ENCODE measurements at places on chromosomes 7 and 10.

DNA sequence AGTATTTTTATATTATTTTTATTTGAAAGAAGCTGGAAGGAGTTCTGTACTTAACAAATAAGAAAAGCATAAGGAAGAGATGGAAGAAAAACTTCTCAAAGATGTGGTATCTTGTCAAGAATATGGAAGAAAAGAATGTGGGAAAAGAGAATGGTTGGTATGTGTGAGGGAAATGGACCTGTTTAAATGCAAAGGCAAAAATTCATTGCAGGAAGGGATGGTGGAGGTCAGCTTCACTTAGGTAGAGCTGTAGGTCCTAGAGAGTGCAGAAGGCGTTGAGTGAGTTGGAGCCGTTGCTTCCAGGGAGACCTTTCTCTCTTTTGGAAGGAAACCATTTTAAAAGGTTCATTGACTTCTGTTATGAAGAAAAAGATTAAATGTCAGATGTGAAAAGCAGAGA is 107.3 kb downstream of the EXOC4 start:
- no peak for DNase-seq

DNA sequence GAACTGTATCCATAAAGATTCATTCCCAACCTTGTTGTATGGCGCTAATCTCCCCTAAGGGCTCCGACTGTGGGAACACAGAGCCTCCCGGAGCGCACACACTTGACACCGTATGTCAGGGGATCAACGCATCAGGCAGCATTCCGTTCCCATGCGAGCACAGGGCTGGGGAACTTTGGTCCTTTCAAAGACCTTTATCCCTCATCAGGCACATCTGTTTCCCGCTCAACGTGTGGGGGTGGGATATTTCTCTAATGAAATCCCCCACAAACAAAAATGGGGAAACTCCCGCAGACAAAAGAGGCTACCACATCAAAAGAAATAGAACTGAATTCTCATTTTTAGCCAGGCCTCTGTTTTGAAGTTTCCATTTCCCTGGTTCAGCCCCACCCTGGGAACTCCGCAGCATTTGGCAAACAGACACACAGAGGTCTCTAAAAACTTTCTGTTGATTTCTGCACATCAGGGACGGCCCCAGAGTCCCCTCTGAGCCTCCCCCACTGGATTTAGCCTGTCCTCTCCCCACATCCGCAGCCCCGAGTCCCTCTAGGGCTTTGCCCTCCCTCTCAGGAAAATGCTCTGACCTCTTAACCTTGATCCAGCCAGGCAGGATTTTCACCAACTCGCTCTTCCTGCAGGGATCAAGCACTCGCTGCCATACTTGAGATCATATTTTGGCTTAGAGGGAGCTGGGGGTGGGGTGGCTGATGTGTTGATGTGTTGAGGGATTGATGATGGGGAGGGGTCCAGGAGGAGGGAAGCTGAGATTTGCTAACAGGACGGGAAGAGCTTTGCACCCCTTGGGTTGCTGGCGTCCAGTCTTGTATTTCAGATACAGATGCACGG is 6.6 kb downstream of the CPA5 start:
- DNase-seq: peak; percentile 89

GRCh38 chr7:22688084-22688483 is 38.9 kb upstream of the IL6 start:
- DNase-seq: no peak

- DNase-seq: peak; percentile 98
Measured at GRCh38 chr7:127799535-127800305, 147.7 kb downstream of the SND1 start.

- DNase-seq: no peak
Measured at GRCh38 chr10:105834261-105835059, 1193.4 kb downstream of the SORCS3 start.

- DNase-seq: no peak
Measured at GRCh38 chr7:38506756-38507155, 124.4 kb downstream of the AMPH start.

- DNase-seq: no peak
Measured at GRCh38 chr7:52074912-52075311, 758.3 kb upstream of the COBL start.

DNA sequence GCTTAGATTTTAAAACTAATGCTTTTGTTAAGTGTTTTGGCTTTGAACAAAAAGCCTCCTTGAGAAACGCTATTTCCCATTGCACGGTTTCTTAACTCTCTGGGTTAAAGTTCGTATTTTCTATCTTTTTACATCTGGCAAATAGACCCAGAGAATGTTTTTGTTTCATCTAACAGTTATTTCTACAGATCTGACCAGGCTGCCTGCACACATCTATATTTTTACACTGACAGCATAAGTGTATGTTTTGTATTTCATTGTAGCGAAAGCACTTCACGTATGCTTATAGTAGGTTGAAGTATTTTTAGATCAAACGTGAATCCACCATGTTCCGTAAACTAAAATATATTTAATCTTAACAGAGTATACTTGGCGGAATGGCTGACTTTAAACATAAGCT is 477.3 kb downstream of the SDK1 start:
- no peak for DNase-seq

- no peak for DNase-seq
Measured at GRCh38 chr10:58856508-58857240, 319.8 kb upstream of the PHYHIPL start.

DNA sequence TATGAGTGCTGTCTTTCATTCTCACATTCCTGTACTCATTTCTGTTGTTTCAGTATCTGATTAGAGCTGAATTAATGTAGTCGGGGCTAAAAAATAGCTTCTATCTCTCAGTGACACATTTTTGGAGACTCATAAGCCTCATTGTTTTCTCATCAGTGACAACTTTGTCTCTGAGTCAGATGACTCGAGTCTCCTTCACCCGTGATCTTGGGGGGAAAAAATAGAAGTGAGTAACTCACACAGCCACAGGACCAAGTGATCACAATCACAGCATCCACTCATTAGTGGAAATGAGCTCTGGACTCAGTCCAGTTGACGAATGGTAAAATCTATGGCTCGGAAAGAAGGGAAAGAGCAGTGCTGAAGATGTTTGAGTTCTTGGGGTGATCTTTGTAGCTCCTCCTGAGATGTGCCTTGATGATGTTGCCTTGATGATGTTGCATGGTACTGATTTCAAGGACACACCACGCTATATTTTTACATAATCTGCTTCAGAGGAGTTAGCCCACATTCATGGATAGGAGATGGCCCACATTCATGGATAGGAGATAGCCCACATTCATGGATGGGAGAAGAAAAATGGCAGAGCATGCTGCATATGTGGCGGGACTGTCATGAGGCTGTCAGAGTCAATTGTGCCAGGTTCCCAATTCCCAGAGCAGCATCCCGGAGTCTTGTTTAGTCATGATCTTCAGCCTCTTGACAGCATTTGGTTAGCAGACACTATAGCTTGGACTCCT is 214.7 kb downstream of the CELF2 start:
- no peak for DNase-seq

DNA sequence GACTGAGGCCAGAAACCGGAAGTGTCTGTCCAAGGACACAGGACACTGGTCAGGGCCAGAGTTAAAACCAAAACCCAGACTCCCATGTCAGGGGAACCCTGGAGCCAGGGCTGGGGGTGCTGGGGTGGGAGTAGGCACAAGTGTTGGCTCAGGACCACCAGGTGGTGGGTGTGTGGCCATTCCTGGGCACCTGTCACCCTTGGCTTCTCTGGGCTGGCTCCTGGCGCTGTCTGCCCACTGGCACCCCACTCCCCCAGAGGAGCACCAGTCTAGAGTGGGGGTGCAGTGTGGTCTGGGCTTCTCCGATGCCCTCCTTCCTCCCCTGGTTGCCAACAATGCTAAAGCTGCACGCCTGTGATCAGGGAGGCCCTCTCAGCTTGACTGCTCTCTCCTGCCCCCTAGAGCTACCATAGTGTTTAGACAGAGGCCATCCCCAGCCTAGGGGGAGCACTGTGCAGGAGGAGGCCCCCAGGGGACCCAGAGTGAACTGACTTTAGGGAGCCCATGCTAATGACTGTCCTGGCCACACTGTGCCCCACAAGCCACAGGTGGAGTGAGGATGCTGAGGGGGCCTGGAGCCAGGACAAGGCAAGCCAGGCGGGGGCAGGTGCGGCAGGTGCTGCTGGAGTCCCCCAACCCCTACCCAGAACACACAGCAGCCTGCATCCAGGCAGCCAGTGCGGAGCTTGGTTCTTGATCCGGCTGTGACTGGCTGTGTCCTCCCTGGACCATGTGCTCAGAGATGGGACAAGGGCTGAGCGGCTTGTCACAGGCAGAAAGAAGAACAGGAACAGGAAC is 11.0 kb downstream of the RASGEF1A start:
- DNase-seq: peak; percentile 42

DNA sequence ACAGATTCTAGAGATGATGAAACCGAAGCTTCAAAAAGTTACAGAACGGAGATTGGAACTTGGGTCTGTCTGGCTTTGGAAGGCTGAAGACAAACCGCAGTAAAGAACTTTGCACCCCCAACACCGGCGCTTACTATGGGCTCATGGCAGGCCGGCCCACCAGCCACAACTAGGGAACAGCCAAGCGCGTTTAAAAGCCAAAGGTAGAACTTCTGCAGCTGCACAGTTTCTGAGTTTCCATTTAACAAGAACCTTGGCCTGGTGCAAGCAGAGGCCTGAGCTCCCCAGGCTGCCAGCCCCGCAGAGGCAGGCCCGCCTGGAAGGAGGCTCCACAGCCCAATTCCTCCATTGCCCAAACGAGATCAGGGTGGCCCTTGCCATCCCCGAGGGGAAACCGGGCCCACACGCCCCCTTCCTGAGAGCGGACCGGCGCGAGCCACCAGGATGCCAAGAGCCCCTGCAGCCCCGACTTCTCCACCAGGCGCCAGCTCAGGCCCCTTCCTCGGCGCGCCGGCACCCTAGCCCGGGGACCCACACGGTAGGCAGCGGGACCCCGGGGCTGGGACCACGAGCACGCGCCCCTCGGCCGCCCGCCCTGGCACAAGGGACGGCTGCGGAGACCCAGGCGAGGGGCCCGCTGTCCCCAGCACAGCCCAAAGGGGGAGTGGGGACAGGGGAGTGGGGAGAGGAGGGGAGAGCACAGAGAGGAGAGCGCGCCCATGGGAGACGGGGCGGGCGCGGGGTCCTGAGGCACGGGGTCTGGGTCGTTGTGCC is 566 bp downstream of the MAD1L1 start:
- peak; percentile 59 for DNase-seq

DNA sequence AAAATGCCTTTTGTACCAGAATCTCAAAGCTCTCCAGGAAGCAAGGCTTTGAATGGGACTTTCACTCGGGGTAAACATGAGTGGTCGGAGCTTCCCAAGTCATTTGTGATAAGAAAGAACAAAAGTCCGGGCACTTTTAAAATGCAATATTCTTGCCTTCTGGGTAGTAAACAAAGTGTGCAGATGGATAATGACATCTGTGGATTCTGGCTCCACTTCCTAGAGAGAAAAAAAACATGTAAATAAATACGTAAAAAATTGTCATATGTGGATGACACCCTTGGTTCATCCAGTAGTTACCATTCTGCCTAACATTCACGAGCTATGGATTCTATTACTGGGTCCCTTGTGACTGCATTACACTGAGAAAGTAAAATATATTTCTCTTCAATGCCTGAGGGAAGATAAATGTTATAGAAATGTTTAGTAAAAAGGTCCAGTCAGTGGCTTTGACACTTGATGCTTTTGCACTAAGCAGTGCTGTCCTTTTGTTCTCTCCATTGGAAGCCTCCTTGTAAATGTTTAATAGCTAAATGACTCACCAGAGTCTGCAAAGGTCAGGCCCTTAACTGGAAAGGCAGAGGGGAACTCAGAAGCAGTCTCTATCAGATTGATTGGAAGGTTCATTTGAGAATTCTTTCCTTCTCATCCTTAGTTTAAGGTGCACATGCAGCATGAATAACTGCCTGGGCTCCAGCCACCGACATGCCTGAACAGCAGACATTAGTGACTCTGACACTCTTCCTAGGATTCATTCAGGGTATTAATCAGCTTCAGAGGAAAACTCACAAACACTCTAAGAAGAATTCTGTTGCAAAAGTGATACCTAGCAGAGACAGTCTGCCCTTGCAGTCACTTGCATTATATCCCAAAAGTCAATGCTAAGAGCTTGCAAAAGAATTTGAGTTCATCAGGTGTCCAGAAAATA is 11.7 kb upstream of the EDRF1 start:
- no peak for DNase-seq

GRCh38 chr10:31129271-31129670 is 97.6 kb upstream of the ZNF438 start:
- peak; percentile 7 for DNase-seq

- peak; percentile 87 for DNase-seq
Measured at GRCh38 chr10:71075086-71075758, 137.1 kb upstream of the UNC5B start.

- peak; percentile 42 for DNase-seq
Measured at GRCh38 chr10:60041489-60042133, 135.3 kb upstream of the CCDC6 start.

DNA sequence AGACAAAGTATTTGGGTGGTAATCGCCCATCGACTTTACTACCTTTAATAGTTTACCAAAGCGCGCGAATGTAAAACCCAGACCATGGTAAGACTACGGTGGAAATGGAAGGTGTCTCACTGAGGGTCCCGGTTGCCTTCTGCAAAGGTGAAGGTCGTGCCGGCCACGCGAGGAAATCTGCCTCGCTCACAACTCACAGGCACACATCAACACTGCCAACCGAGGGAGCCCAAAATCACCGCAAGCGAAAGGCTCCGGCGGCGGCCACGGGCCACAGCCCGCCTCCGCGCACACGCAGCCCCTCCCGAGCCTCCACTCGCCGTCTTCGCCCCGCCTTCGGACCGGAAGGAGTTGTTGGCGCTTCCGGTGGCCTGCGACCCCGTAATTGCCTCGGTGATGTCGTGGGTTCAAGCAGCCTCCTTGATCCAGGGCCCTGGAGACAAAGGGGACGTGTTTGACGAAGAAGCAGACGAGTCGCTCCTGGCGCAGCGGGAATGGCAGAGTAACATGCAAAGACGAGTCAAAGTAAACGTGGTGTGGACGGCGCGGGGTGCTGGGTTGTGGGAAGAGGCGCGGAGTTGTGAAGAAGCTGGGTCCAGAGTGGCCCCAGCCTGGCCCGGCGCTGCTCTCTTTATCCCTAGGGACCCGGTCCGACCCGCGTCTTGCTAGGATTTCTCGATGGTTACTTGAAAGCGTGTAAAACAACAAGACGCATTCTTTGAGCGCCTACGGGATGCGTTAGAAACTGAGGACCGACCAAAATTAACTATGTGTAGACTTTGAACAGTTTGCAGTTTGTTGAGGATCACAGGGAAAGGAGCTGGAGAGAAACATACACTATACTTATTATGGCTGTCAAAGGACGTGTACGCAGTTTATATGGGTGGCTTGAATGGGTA is at the start of gene YAE1:
Gene YAE1 (plus strand): TSS at position 382 of the 899 bp plus-strand sequence. CDS start 15 bp downstream, at position 397.
- DNase-seq: peak; percentile 95

- peak; percentile 58 for DNase-seq
Measured at GRCh38 chr7:11236680-11237079, 263.0 kb downstream of the PHF14 start.

GRCh38 chr7:2023877-2024566 is 208.7 kb downstream of the MAD1L1 start:
- peak; percentile 24 for DNase-seq

All from NCI-H69 (cell line).